NCI-H2081 treated with DMSO at 0.1 percent for 48 hours (cell line): ENCODE measurements at places on chromosomes 7 and 10.

DNA sequence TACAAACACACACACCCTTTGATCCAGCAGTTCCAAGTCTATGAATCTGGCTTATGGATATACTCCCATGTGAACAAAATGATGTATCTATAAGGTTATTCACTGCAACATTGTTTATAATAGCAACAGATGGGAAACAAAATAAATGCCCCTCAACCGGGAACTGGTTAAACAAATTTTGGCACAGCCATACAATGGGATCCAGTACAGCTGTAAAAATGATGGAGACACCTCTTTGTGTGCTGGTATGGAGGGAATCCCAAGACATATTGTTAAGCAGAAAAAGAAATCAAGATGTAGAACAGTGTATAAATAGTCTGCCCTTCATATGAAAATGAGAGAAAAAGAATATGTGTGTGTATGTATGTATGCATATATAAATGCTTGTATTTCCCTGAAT is 155.5 kb downstream of the SNX10 start:
- no peak for DNase-seq

DNA sequence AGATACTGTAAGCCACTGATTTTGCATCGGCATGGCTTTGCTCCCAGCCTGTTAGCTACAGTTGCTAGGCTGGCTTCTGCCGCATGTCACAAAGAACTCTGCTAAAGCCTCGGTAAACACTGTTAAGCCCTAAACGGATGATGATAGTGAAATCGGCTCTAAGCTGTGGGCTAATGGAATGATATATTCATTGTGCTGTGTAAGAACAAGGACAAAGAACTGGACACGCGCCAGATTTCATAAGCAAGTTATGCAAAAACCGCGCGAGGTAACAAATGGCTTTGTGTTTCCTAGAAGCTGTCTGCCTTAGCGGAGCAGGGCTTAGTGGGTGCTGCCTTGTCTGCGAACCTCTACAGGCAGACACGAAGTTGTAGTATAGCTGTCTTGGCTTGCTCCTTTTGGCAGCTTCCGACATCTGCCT is 331.3 kb upstream of the COBL start:
- no peak for DNase-seq

DNA sequence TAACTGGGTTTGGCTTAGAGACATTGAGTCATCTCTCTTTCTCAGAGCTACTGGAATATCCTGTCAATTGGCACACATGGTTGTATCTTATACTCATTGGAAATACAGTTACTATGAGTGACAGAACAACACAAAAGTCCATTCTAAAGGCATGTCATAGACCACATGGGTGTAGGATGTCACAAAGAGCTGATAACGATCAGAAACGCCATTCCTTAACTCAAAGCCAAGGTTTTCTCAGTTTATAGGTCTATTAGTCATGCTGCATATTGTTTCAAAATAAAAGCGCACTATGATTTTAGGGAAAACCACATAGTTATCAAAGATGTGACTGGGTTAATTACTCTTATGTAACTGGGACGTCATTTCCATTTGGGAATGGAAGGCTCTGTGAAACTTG is 147.2 kb upstream of the FAM171A1 start:
- no peak for DNase-seq

GRCh38 chr7:3683546-3684539 is 382.8 kb downstream of the SDK1 start:
- DNase-seq = no peak

DNA sequence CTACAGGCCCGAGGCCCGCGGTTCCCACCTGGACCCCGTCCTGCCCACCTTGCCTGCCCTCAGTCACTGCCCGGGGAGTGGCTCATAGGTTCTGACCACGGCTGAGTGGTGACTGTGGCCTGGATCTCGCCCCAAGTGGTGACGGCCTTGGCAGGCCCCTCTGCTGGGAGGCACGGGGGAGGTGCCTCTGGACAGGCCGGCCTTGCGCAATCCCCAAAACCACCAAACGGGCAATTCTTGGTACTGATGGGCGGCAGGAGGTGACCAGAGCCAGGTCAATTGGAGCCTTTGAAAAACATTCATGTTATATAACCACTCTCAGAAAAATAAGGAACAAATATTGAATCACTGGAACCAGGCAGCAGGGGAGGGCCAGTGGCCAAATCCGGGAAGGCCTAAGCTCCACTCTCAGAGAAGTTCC is 83.4 kb downstream of the PRKAG2 start:
- DNase-seq = no peak

DNA sequence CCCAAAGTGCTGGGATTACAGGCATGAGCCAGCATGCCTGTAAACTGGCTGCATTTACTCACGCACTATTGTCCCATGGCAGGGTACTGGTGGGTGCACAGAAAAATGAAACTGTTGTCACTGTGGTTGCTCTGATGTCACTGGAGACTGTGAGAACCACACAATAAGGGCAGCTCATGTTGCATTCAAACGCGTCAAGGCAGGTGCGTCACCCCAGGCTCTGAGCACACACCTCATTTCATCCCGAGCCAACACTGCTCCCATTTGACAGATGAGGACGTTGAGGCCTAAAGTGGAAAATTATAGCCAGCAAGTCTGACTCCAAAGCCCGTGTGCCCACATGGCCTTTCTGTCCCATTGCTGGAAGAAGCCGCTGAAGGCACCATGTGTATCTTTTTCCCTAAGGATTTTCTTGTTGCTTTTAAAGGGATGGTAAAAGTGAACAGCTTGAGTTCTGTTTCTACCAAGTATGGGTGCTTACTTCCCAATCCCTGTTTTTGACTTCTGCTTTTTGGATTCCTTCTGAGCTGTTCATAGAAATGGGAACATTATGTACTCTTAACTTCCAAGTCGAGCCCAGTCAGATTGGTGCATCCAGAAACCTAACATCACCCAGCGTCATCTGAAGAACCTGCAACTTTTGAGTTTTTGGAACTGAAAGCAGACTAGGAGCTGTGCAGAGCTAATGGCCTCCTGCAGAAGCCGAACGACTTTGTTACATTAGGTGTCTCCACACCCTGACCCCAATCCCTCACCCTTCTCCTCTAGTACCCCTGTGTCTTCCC is 60.1 kb upstream of the CARD11 start:
- no peak for DNase-seq

DNA sequence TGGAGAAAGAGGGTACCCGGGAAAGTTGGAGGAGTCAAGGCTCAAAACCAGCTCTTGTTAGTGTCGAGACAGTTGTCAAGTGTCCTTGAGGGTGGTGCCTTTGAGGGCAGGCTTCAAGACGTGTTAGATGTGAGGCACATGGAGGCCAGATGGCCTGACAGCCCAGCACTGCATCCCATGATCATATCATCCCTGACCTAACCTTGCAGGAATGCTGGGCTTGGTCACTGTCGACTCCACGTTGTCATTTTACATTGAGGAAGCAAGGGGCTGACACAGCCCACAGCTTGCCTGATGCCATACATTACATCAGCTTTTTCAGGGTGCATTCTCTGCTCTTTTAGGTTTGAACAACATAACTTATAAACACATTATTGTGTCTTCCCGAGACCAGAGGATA is 114.1 kb downstream of the ABCA13 start:
- DNase-seq = no peak

DNA sequence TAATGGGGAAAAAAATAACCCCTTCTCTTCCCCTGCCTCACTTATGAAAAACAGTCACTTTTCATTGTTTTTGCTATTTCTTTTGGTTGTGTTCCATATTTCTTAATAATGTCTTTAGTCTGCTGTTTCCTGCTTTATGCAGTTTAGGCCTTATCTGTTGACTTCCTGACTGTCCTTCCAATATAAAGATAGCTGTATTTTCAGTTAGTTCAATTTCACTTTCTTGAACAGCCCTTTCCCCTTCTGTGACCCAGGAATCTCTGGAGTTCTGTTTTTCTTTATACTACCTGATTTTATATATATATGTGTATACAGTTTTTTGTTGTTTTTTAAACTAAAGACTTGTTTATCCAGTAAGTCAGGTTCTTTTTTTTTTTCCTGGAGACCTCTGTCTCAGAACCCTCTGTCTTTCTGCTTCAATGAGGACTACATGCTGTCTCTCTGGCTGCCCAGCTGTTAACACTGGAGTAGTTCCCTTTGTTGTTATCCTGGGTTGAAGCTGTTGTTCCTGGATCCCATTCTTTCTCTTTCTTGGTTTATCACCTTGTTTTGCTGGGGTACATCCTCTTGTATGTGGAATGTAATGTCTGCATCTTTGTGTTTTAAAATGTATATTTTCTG is 87.2 kb downstream of the GSDME start:
- DNase-seq = no peak

DNA sequence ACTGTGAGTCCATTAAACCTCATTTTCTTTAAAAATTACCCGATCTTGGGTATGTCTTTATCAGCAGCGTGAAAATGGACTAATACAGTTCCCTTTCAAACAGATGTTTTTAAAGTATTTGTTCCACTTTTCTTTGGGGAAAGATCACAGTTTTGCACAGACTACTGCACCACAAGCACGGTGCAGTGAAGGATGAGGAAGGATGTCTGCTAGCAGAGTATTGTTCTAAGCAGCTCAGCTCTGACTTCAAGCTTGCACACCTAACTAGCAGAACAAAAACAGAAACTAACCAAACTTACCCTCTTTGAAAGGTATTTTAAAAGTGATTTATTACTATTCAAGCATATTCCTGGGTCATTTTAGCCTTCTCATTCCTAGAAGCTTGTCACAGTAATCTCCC is 20.0 kb downstream of the THNSL1 start:
- DNase-seq = no peak

- DNase-seq = no peak
Observed at GRCh38 chr7:29588900-29589696, 25.5 kb downstream of the PRR15 start.

- DNase-seq = no peak
Observed at GRCh38 chr10:88244781-88245625, 338.1 kb downstream of the RNLS start.

DNA sequence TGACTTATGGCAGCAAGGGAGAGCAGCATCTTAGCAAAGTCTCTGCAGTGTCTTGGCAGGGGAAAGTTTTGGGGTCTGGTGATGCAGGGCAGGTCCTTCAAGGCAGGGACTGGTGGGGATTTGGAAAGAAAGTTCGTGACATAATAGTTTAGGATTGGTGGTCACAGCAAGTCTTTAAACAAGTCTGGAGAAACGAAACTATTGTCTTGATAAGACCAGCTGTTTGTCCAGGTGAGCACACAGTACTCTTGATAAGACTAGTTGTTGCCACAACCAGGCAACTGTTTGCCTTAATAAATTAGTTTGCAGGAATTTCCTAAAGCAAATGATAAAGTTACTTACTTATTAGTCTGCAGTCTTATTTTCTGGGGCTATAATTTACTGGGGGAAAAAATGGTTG is 136.1 kb downstream of the AKR1D1 start:
- no peak for DNase-seq

DNA sequence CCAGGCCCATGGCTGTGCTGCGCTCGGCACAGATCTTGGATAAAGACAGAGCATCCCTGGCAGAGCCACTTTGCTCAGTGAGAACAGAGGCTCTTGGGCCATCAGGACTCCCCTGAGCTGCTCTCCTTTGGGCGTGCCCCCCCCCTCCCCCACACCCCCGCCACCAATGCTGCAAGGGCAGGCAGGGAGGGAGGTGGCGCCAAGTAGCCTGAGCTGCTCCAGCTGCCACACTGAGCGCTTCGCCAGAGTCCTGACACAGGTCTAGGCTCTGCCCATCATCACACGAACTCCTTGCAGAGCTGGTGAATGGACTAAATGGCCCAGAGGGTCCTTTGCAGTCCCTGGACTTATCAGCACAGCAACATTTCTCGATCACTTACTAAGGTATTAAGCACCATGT is 12.5 kb downstream of the AKR1B1 start:
- DNase-seq = no peak

- DNase-seq = no peak
Observed at GRCh38 chr7:1123715-1124114, 35.8 kb downstream of the GPER1 start.

DNA sequence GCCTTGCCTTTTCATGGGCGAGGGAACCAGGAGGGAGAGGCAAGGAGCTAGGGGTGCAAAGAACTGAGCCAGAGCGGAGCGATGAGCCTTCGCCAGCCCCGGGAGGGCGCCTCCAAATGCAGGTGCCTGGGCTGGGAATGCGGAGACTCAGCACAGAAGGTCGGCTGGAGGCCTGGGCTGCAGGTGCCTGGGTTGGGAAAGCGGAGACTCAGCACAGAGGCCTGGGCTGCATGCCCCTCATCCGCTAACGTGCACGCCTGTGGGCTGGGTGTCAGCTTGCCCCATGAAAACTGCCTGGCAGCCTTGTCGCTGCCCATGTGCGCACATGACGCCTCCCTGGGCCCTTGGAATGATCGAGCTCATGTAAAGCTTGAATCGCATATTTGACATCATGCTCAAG is 51.8 kb downstream of the POM121L12 start:
- no peak for DNase-seq

GRCh38 chr10:83647526-83647925 is 491.8 kb upstream of the GHITM start:
- no peak for DNase-seq

GRCh38 chr10:33335801-33336581 is 1.5 kb upstream of the NRP1 start:
- no peak for DNase-seq

DNA sequence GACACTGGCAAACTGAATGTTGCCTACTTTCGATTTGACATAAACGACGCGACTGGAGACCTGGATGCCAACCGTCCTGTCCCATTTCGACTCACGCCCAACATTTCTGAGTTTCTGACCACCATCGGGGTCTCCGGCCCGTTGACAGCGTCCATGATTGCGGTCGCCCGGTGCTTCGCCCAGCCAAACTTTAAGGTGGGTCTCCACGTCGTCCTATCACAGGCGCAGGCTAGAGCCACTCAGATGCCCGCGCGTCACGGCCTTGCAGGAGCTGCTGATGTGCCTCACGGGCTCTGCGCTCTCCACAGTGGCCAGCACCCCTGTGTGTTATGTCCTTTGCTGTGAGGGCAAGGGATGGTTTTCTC is 132.6 kb downstream of the SMURF1 start:
- no peak for DNase-seq
